ENCODE measurements at places on chromosomes 5 and 9.

DNA sequence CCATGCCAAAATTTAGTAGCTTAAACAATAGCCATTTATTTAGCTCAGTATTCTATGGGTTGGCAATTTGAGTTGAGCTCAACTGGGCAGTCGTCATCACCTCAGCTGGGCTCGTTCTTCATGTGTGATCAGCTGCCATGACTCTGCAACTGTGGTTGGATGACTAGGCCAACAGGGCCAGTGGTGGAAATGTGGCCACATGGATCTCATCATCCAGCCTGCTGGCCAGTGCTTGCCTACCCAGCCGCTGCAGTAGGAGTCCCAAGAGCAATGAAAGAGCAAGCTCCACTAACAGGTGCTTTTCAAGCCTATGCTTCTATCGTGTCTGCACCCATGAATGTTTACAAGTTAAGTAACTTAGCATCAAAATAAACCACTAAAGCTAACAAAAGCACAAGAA, 158.0 kb downstream of the ATPSCKMT start:
- no peak for DNase-seq

DNA sequence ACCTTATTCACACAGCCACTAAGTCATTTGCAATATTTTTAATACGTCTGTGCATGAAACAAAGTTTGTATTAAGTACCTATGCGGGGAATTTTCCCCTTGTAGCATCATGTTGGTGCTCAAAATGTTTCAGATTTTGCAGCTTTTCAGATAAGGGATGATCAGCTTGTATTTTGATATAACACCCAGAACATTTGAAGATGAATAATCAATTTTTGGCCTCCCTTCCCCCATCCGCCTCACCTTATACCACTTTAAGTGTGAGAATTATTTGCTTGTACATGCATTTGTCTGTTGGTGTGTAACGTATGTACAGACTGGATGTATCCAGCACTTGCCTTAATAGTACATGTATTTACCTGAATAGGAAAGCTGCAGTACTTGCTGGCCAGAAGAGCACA, 1.7 kb downstream of the JAK2 start:
- no peak for DNase-seq

GRCh38 chr5:86532429-86532828, 85.3 kb upstream of the COX7C start:
- DNase-seq, result no peak

GRCh38 chr5:131563434-131564228, 71.4 kb downstream of the RAPGEF6 start:
- no peak for DNase-seq

DNA sequence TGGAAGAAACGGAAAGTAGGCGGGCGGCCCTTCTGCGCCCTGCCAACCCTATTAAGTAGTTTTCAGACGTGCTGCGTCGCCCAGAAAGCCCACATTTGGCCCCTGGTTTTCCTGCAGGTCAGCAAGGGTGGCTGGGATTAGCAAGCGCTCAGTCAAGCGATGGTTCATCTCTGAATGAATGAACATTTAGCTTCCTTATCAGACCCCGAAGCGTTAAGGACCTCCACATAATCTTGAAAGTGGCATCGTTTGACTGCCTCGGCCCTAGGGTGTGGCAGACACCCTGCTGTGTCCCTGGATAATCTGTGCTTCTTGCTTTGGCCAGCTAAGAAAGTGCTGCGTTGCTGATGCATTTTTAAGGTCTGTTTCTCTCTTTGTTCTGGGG, 684 bp downstream of the TOR1B start:
- DNase-seq, result no peak

DNA sequence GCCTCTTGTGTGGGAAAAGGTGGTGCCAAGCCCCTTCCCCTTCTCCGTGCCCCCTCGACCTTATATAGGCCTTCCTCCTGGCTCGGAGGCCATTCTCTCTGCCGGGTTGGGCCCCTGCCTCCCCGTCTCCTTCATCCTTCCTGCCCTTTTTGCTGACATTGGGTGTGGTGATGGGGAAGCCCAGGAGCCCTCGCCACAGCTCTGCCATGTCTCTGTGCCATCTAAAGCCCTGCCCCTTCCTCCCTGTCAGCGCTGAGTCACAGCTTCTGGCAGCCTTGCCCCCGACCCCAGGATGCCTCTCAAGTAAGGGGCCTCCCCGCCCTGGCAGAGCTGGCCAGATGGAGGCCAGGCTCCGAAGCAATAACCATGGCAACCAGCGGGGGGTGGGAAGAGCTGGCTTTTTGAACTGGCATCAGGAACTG, 30.4 kb downstream of the JADE2 start:
- DNase-seq, result no peak

- DNase-seq, result no peak
These were observed 291.1 kb upstream of the TUT7 start for GRCh38 chr9:86645303-86645702.

- DNase-seq, result no peak
These were observed 144.4 kb upstream of the FSTL4 start for GRCh38 chr5:133756756-133757155.

- DNase-seq, result no peak
These were observed 16.3 kb downstream of the SDHA start for GRCh38 chr5:234450-234849.

DNA sequence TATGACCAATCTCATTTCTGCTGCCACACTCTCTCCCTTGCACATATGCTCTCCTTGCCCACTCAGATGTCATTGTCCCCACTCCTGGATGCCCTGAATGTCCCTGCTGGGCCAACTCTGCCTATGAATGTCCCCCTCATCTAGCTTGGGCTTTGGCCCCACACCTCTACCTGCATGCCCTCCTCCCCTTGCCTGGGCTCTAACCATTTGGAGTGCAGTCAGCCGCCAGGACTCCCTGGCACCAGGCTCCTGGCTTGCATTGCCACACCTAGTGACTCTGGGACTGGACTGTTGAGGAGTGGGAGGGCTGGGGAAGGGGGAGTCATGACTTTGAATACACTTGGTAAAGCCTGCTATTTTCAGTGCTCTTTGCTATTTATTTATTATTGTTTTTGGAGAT, 41.6 kb upstream of the POMT1 start:
- DNase-seq, result no peak

- no peak for DNase-seq
These were observed 295.7 kb upstream of the PTGER4 start for GRCh38 chr5:40383749-40384651.

DNA sequence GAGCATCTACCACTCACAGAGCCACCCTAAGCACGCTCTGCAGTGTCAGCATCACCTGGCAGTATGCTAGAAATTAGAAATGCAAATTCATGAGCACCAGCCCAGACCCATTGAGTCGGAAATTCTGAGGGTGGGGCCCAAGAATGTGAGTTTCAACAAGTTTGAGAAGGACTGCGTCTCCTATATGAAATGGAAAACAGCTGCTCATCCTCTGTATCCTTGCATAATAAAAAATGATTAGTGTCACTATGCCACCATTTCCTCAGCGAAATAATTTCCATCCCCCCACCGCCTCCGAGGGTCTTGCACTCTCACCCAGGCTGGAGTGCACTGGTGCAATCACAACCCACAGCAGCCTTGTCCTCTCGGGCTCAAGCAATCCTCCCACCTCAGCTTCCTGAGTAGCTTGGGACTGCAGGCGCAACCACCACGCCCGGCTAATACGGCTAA, 1.3 kb upstream of the IQGAP2 start:
- no peak for DNase-seq

DNA sequence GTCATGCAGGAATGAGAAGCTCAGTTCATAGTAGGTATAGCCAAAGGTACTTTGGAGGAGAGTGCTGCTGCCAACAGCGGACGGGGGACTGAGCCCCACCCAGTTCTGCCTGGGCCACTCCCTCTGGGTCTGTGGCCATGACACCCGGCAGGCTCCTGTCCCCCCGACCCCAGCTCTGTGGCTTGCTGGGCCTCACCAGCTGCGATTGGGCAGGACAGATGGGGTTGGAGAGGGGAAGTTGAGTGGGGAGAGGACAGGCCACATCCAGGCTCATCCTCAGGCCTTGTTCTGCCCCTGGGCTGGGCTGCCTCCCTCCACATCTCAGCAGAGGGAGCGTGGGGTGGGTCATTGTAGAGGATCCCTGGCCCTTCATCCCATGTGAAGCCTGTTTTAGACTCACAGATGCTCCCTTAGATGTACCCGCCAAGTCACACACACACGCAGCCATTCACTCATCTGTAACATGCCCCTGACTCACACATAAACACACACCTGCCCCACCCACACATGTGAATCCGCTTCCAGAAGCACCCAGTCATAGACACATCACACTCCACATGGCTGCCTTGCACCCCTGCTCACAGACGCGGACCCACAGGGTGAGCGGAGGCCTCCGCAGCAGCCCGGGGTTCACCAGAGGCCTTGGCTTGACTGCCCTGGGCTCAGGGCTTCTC, 48.8 kb downstream of the NTNG2 start:
- no peak for DNase-seq

DNA sequence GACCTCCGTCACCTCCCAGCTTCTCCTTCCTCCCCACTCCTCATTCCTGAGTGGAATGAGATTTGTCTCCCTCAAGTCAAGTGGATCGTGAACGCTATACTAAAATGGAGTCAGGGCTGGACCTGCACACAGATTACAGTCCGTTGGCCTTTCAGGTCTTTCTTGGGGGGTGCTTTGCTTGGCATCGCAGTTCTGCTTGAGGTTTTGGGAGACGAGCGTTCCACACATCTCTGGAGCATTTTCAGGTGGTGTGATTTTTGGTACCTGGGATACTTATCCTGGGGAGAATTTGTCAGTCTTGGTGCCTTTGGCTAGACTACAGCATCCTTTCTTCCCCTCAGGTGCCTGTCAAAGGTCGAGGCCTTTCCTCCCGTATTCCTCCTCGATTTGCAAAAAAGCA, 23.8 kb upstream of the POMT1 start:
- DNase-seq, result no peak

DNA sequence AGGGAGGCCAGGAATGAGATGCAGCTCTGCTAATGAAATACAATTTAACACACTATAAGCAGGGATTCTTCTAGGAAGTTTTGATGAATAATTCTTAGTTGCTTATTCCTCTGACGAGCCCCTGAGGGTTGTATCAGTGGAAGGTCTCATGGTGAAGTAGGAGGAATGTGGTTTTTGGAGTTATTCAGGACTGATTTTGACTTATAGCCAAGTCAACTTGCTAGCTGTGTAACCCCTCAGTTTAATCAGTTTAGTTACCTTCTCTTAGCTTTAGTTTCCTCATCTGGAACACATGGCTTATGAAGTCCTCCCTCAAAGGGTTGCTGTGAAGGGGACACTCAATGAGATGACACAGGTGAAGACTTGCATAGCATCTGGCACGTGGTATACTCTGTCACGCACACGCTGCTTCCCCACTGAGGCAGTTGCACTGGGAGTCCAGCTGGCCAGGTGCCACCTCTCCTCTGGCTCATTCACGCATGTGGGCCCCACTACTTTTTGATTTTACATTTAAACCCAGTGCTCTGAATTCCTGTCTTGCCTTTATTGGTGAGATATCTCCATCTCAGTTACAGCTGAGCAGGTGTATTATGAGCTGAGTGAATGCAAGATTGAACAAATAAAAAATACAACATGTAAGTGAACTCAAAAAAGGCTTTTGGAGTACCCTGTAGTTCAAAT, 415.0 kb downstream of the ARHGEF28 start:
- DNase-seq, result no peak

DNA sequence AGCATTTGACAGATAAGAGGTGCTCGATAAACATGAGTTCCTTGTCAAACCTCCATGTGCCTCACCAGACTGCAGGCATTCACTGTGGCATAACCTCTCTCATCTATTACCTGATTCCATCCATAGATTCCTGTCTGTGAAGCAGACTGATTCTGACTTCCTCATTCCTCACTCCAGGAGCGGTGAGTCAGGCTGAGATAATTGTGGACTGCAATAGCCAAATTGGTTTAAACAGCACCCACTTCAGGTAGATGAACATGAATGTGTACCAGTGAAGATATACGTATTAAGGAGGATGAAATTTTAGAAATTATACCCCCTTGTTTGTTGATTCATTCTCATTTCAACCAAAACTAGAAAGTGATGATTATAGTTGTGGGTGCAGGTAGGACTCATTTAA, 391.2 kb downstream of the HINT1 start:
- no peak for DNase-seq

GRCh38 chr5:149125386-149125891, 15.9 kb upstream of the ABLIM3 start:
- DNase-seq, result no peak

DNA sequence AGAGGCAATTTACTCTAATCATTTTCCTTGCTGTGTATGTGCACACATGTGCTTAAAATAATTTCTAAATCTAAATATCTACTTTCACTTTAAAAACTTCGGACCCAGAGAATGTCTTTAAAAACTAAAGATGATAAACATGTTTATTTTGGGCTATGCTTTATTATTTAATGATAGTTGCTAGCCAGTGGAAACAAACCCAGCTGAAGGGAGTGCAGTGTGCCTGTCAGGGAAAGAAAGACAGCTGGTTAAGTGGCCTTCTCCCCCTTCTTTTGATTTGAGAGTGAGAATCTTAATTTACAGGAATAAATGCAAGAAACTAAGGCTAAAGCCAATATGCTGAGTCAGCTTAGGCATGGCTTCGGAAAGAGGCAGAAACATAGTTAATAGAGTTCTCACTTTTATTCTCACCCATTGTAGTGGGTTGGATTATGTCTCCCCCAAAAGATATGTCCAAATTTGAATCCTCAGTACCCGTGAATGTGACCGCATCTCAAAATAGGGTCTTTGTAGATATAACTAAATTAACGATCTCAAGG, 111.4 kb downstream of the DCP2 start:
- no peak for DNase-seq

DNA sequence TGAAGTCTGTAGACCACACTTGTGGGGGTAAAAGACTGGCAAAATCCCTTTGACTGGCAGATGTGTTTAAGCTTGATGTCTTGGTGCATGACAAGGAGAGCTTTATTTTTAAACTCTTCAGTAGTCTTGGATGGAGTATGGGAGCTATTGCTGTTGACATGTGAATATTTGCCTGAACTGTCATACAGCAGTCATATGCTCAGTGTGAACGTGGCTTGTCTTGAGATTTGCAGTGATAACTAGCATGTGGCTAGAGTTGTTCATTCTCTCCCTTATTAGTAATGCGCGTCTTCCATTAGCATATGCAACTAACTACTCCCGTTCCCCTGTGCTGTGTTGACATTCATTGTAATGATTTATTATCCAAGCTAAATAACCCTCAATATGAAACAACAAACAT, 523.6 kb upstream of the WWC1 start:
- no peak for DNase-seq

GRCh38 chr5:178223828-178224335, 8.7 kb downstream of the PHYKPL start:
- DNase-seq, result no peak

DNA sequence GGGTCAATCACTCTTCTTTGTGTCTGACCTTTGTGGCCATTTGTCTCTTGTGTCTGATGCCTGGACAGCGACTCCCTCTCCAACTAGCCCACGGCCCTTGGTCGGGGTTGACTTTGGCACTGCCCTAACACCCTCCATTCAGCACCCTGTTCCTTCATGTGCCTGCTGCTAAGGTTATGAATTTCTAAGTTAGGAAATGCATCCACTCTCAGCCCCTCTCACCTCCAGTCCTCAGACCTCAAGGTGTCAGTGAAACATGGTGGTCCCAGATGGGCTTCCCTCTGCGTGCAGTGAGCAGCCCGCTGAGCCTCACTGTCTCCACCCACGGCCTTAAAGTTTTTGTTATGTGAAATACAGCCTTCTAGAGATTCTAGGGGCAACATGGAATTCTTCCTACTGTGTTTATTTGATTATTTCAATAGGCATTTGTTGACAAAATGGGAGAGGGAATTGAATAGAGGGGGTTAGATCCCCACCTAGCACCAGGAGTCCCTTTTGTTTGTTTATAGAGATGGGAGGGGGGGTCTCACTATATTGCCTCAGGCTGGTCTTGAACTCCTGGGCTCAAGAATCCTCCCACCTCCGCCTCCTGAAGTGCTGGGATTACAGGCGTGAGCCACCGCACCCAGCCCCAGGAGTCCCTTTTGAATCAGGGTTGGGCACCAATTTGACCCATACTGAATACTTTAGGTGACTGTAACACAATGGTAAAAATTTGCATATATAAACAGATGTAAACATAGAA, 1.6 kb upstream of the GLIPR2 start:
- no peak for DNase-seq
